ENCODE measurements at places on chromosomes 5 and 9.
A peak's percentile ranks its signal among the peaks of the same experiment; 100 is the strongest.

GRCh38 chr9:31759703-31760102 is 624.7 kb upstream of the ACO1 start:
- DNase-seq = no peak

DNA sequence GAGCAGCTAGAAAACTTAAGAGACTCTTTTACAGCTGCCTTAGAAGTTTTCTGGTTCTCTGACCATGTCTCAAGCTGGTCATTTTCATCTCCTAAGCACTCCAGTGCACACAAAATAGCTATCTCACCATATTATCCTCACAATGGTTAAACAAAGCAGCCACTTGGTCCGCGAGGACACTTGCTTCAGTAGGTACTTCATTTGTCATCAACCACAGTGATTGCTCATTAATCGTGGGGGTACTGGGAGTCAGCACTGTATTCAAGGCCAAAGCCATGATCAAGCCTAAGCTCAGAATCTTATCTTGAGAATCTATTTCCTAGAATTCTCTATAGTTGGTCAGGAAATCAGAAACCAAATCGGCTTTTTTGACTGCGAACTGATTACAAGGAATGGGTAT is 2.9 kb downstream of the ARL14EPL start:
- no peak for DNase-seq

- peak; percentile 75 for DNase-seq
Measured at GRCh38 chr9:131668439-131669268, 71.2 kb downstream of the RAPGEF1 start.

- no peak for DNase-seq
Measured at GRCh38 chr5:102040326-102040725, 255.8 kb downstream of the SLCO4C1 start.

GRCh38 chr9:76634356-76635054 is 129.7 kb upstream of the PCA3 start:
- peak; percentile 75 for DNase-seq

DNA sequence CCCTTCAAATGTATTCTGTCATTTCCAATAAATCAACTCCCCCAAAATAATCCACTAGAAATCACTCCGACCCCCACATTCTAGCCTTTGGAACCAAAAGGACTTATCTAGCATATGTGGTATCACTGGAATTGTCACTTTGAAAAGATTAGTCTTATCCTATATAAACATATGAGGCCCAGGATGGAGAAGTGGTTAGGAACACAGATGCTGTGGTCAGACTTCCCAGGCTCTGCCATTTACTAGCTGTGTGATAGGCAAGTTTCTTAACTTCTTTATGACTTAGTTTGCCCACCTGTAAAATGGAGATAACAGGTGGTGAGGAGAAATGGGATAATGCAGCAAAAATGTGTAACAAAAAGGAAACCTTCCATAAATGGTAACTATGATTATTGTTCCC is 62.0 kb upstream of the GLRX start:
- no peak for DNase-seq

DNA sequence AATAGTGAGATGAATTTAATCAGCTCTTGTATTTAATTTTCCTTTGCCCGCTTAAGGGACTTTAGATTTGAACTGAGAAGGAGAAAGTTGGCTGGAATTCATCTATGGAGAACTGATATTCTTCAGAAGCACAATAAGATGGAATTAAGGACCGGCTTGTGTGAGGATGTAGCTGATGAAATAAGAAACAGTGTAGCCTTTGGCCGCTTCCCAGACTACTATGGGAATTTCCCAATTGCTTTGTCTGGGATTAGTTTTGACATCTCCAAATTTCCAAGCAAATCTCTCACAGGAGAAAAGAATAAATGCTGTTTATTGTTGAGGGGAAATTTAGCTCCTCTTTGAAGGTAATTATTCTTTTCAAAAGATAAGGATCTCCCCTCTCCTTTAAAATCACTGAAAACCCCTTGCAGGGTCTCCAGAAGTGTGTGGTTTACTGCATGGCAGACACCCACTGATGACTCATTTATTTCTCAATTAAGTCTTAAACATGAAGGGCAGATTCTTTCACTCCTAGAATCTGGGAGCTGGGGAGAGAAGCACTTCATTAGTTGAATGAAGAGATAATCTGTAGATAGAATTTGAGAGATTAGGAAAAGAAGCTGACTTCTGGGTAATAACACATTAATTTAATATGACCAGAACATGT is 606.5 kb upstream of the ADAMTS16 start:
- peak; percentile 32 for DNase-seq

DNA sequence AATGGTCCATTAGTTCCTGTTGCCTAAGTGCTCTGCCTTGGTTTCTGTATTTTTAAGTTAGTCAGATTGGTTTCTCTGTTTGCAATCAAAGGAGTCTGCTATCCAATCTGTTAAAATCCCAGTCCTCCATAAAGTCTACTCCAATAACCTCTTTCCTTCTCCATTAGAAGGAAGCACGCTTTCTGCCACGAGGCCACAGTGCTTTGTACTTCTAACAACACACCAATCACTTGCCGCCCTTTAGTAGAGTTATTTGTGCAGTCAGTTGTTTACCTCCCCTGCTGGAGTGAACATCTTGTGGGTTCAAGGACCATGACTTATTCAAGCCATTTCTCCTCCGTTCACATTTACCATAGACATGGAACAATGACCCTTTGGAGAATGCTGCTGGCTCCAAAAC is 69.0 kb downstream of the GLRA1 start:
- no peak for DNase-seq

DNA sequence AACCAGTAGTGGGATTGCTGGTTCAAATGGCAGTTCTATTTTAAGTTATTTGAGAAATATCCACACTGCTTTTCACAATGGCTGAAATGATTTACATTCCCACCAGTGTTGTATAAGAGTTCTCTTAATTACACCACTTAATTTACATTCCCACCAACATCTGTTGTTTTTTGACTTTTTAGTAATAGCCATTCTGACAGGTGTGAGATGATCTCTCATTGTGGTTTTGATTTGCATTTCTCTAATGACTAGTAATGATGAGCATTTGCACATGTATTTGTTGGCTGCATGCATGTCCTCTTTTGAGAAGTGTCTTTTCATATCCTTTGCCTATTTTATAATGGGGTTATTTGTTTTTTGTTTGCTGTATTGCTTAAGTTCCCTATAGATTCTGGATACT is 688.3 kb downstream of the PRR16 start:
- no peak for DNase-seq

DNA sequence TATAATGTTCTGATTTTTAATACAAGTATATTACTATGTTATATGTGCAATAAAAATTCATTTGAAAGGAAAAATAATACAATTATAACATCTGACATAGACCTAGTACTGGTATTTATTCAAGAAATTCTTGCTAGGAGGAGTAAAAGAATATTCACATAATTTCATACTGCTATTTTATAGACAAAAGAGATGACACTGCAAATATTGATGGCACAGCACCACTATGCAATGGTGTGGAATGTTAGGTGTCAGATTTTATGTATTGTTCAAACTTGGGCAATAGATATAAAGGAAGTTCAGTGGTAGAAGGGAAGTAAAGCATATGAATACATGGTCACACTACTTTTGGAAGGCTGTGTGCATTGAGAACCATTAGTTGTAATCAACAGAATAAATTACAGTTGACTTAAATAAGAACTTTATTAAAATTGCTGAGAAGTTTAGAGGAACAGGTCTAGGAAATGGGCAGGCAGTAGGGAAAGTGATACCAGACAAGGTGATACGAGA is 143.9 kb downstream of the OR2K2 start:
- no peak for DNase-seq

GRCh38 chr5:16803831-16804230 is 132.3 kb downstream of the MYO10 start:
- DNase-seq = no peak

DNA sequence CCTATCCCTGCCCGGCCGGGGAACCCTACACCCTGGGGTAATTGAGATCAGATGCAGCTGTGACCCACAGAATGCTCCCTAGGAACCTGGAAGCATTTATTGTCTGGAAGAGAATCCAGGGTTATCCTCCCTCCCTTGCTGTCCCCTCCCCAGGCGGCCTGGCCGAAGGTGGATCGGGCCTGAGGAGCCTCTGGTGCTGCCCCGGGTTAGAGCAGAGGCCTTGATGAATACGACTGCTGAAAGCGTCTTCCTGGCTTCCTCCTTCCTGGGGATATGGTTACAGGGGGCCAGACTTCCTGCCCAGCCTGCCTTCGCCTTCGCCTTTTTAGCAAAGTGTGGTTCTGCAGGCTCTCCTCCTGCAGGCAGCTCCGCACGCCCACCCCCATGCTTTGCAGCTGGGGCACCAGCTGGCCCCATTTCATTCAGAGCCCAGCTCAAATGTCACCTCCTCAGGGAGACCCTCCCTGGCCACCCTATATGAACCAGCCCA is 22.5 kb upstream of the PTGS1 start:
- DNase-seq = no peak

GRCh38 chr9:131255676-131256197 is 20.6 kb downstream of the FAM78A start:
- DNase-seq = no peak

DNA sequence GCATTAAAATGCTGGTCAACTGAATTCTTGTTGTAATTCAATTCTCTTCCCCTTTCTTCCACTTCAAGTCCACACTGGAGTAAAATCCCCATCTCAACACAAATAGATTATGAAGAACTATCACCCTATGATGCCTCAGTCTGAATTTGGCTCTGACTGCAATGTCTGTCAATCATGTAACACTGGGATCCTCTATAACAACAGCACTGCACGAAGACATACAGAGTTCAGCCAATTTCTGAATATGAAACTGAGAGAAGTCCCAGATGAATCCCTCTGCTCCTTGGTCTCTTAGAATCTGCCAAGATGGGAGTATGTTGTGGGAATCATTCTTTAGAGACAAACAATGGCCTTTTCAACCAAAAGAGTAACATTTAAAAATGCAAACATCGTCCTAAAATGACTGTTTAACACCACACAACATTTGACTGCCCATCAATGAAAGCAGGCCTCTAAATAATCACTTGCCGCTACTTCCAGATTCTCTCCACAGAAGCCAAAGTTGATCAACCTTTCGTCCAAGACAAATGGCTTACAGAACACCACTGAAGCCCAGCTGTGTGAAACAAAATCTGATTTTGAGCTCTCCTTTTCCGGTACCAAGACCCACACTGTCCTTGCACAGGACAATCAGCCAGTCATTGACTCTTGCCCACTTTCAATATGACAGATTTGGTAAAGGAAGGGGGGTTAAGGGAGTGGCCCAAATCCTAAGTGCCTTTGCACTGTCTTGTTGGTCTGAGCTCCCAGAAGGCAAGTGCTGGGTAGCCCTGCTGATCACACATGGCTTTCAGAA is 258.0 kb downstream of the EBF1 start:
- DNase-seq = no peak

GRCh38 chr5:178213748-178214151 is 9.4 kb downstream of the HNRNPAB start:
- DNase-seq = no peak

- no peak for DNase-seq
Measured at GRCh38 chr5:131541071-131541470, 94.0 kb downstream of the RAPGEF6 start.

DNA sequence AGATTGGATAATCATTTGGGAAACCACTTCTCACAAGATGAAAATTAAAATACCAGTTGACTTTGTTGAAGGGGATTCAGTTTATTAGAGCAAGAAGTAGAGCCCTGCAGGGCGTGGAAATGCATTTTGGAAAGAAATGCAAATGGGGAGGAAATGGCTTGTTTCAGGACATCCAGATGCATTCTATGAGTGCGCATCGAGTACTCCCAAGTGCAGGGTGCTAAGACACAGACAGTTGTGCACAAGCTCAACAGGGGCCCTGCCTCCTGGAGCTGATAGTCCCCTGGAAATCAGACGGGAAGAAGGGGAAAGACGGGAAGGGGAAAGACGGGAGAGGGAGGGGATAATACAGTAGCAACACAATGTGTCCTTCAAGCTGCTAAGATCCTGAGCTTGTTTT is 64.0 kb downstream of the NSUN2 start:
- no peak for DNase-seq

GRCh38 chr5:143721925-143722324 is 90.0 kb upstream of the HMHB1 start:
- DNase-seq = peak; percentile 83

DNA sequence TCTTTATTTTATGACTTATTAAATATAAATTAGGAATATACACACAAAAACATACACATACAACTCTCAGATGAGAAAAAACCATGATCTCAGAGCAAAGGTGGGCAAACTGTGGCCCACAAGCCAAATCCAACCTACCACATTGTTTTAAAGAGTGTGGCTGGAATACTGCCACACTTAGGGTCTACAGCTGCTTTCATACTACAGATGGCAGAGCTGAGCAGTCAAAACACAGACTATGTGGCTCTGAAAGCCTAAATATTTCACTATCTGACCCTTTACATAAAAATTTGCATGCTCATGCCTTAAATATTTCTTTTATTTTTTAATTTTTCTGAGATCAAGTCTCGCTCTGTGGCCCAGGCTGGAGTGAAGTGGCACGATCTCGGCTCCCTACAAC is 28.3 kb downstream of the LEAP2 start:
- DNase-seq = no peak

- peak; percentile 98 for DNase-seq
Measured at GRCh38 chr9:35114113-35114839, 1.4 kb downstream of the ATOSB start.

DNA sequence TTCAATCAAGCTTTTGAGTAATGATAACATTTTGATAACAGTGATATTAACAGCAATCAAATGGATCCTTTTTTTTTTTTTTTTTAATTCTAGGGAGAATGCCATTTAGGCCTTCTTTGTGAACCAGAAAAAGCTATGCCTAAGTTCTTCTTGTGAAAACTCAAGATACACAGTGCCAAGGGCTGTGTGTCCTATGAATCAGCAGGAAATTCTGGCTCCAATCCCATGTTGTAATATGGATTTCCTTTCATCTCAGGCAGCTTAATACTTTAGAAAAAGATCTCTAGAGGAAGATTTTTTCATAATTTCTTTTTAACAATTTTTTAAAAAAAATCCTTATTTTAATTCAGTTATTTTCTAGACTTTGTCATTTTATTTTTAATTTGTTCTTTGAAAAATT is 96.1 kb downstream of the NUDT12 start:
- peak; percentile 53 for DNase-seq

DNA sequence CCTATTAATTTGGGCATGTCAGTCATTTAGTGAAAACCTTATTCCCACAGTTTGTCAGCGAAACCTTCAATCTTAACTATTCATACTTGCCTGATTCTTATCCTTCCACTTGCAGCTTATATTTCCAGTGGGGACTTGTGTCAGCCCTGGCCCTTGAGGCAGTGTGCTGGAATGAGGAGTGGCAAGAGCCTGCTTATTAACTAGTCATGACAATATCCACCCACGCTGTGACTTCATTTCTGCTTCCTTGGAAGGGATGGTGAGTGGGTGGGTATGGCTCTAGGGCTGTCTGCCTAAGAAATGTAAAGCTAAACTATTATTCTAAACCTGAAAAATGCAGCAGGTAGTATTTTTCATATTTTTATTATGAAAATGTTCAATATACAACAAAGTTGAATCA is 34.0 kb upstream of the LURAP1L start:
- no peak for DNase-seq

DNA sequence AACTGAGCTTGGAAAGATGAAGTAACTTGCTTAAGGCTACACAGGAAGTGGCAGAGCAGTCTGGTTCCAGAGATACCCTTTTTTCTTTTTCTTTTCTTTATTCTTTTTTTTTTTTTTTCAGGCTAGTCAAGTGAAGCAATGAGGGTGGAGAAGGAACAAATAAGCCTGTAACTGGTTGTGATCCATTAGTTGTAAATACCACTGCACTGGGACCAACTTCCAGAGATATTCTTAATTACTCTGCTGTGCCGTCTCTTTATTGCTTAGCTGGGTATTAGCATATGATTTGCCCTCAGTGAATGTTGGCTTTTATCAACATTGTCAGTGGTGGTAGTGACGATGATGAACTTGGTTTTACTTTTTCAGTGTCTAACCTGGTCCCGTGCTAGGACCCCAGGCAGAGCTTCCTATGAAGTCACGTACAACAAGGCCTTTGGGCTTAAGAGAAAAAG is 26.7 kb downstream of the LNPEP start:
- DNase-seq = no peak

All from fibroblast of skin of right quadriceps (primary cell).